ENCODE measurements at places on chromosomes 7 and 10. TPM values are rescaled to one million over a fixed set of nuclear protein-coding genes. Genes with fewer than 3 reads are reported as not detected.

SMIM30 gene
- polyA plus RNA-seq: 81.8 TPM

ACSM6 gene
- polyA plus RNA-seq: 0.33 TPM

KIAA1549 gene
- 15.3 TPM for polyA plus RNA-seq

MUC12 gene
- 0.02 TPM for polyA plus RNA-seq

AKR1C2 gene
- 7.5 TPM for polyA plus RNA-seq

EIF3A gene
- polyA plus RNA-seq: 197 TPM

GSTO2 gene
- polyA plus RNA-seq: 32.9 TPM

TFR2 gene
- 0.95 TPM for polyA plus RNA-seq

DDC gene
- 86.3 TPM for polyA plus RNA-seq

LRRC18 gene
- 0.24 TPM for polyA plus RNA-seq

DNA sequence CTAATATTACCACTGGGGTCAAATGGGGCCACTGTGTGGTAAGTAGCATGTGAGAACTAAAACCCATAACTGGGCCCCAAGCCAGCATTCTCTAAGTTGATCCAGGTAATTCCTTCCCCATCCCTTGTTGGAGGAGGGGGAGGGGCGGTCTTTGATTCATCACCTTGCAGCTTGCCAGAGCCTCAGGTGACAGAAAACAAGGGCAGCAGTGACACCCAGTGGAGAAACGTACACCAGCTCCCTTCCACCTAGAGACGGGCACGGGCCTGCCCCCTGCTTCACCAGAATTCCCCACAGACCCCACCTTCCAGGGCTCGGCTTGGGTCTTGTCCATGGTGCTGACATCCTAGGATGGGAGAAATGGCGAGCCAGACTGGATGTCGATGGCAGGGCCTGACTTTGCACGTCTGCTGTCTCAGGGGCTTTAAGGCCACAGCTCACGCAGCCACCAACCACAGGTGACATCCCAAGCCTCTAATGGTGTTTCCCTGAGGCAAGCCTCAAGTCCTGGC, 102.0 kb downstream of the STRA8 start:
- peak; percentile 73 for DNase-seq

GRCh38 chr7:73828107-73828803, 2.5 kb upstream of the CLDN4 start:
- no peak for DNase-seq

GRCh38 chr7:42907316-42907715, 4.6 kb downstream of the C7orf25 start:
- DNase-seq: no peak

DNA sequence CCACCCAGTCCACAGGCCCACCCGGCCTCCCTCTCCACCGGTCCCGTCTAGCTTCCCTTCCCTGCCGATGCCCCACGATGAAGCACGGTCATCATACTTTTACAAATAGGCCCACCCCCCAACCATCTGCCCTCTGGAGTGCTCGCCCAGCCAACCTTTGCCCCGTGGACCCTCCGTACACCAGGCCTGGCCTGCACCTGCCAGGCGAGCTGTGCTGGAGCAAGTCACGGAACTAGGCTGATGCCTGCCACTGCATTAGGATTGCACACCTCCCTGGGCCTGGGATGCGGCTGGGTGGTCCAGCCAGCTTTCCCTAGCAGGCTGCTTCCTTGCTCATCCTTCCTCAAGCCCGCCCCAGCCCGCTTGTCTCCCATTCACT, 44.7 kb downstream of the PPIF start:
- DNase-seq: no peak

DNA sequence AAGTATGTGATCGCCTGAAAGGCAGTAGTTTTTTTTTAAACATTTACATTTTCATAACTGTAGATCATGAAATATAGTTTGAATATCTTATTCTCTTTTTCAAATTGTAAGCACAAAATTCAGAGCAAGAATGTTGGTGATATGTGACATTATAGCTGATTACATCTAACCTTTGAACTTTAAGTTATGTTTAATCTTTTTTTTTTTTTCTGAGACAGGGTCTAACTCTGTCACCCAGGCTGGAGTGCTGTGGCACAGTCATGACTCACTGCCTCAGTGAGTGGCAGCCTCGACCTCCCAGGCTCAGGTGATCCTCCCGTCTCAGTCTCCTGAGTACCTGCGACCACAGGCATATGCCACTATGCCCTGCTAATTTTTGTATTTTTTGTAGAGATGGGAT, 278.7 kb upstream of the NEBL start:
- no peak for DNase-seq

DNA sequence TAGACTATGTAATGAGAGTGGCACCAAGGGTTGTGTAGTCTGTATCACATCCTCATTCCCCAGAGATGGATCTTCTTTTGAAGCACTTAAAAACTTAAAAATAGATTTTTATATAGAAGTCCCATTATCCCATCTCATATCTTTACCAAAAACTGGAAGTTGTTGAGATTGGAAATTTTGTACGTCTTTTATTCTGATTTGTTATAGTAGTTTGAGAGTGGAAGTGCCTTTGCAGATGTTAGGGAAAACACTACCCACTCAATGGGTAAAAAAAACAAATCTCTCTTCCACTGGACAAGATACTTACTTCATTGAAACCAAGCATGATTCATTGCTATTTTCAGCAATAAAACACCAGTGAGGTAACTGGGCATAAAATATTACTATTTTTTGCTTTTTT, 184.4 kb downstream of the MACC1 start:
- no peak for DNase-seq

GRCh38 chr7:19713676-19714075, 4.8 kb upstream of the POLR1F start:
- DNase-seq: peak; percentile 4

GRCh38 chr10:75202321-75203045, 8.1 kb upstream of the VDAC2 start:
- DNase-seq: no peak

GRCh38 chr7:151930026-151930653, 26.1 kb upstream of the GALNTL5 start:
- no peak for DNase-seq

- no peak for DNase-seq
Measured at GRCh38 chr10:89242840-89243568, 8.6 kb downstream of the LIPA start.

- no peak for DNase-seq
Measured at GRCh38 chr7:26487780-26488515, 196.3 kb downstream of the SNX10 start.

GRCh38 chr10:61944410-61945147, 43.1 kb downstream of the ARID5B start:
- DNase-seq: no peak

- no peak for DNase-seq
Measured at GRCh38 chr10:5971315-5971832, 6.0 kb downstream of the IL15RA start.

DNA sequence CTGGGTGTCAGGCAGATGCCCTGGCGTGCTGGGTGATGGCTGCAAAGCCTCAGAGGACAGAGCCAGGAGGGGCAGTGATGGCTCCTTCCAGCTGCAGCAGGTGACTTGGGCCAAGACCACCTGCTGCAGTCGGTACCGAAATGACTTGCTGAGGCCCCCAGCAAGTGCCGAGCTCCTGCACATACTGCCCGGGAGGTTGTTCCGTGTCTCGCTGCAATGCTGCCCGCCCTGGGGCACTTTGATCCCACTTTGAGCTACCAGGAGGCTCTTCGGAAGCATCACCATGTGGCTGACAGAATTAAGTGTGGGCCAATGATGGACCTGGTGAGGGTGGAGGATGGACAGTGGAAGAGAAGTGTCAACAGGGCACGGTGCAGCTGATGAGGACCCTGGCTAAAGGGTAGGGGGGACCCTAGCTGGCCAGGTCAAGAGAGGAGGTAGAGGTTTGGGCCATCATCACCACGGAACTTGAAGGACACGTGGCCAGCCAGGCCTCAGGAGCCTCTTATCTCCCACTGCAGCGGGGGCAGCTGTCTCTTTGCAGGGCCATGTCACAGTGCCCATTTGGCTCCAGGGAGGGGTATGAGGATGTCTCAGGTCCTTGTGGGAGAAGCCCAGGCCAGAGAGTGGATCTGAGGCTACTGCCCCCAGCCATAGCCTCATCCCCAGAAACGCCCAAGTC, 51.1 kb upstream of the NANOS1 start:
- no peak for DNase-seq

DNA sequence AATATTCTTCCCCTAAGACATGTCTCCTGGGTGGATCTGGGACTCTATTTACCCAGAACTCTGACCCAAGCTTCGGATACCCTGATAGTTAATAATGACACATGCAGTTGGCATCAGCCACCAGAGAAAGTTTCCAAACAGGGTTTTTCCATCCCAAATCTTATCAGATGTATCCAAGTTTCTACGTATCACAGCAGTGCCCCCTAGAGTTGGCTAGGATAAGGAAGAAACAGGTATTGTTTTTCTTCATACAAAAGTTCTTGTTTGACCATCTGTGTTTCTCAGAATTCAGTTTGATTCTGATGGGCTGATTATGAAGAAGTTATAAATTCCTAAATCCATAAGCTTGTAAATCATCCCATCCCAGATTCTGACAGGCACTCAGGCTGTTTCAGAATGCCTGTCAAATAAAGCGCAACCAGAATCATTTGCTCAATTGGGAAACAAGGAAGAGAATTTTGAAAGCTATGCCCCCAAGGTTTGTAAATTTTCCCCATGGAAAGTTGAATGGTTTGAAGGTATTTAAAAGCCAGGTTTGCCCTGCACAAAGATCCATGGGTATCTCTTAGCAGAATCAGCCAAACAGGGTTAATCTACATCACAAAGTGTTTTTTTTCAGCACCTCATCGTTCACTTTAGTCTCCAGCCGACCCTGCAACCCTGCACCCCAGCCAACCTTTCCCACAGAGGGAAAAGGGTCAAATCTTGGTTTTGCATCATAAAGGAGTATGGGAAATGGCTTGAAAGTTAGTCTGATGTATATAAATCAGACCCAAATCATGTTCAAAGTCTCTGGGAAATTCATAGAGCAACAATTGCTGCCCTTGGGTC, 47.4 kb downstream of the NRAP start:
- DNase-seq: no peak

GRCh38 chr7:43577485-43577951, 5.4 kb upstream of the STK17A start:
- DNase-seq: no peak

GRCh38 chr7:56028942-56029630, 22.2 kb downstream of the PSPH start:
- no peak for DNase-seq

DNA sequence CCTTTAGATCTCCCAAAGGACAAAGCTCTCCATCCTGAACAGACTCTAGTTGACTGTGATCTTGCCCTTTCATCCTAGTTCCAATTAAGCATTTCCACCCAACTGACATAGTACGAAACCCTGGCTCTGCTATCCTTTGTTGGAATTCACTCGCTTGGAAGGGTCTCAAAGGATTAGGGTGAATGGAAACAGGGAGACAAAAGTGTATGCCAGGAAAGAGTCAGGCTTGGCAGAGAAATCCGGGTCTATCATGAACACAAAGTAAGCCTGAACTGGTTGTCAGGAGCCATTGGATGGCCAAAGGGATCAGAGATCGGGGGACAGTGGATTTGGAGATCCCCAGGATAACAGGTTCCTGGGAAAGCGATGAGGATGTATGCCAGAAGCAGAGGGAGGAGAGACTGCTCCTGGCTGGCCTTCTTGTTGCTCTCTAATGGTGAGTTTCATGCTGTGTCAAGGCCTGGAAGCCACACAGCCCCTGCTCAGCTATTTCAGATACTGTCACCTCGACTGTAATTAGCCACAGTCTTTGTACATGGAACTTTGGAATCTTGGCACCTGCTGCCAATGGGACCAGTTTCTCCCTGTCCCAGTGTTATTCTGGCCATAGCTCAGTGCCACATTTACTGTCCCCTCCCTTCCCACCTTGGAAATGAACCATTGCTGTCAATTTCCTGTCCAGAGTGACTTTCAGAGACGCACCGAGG, 1168.7 kb upstream of the AUTS2 start:
- no peak for DNase-seq

DNA sequence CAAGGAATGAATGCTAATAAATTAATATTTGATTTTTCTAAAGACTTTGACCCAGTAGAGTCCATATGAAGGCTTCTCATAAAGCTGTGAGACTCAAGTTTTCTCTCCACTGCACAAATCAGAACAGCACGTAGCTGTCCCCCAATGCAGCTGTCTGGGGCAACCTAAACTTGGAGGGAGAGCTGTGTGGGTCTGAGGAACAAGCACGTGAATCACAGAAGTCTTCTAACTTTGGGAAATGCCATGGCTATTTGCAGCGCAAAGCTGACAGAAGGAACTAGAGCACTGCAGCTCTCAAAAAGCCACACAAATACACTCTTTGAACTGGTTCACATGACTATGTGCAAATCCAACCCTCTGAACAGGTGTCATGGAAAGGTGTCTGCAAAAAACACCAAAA, 47.9 kb downstream of the COL1A2 start:
- DNase-seq: no peak

- DNase-seq: no peak
Measured at GRCh38 chr10:122541541-122542002, 19.0 kb upstream of the DMBT1 start.

DNA sequence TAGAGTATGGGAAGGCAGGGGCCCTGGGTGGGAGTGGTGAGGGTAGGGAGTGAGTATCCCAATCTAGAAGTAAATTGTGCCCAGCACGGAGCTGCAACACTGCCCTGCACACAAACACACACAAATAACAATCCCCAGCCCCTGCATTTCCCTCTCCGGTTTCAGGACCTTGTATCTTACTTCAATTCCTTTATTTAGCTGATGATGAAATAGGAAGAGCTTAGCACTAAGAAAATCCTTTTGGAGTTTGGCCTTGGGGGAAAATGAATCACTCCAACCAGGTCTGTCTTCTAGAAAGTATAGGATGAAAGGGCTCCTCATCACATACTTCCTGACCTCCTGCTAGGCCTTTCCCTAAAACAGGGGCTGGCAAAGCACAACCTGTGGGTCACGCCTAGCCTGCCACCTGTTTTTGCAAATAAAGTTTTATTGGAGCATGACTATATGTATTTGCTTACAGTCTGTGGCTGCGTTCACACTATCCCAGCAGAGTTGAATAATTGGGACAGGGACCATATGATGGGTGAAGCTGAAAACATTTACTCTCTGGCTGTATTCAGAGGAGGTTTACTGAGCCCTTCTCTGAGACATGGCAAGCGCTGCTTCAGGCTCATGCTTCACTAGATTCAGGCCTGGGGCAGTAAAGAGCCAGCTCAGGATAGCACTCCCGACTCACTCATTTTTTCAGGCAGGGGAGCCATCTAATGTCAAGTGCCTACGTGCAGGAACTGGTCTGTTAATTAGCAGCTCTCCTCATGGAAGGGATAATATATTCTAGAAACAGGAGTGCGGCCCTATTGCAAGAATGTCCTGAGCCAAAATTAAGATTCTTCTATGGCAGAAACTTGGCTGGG, 111.0 kb downstream of the EGFR start:
- no peak for DNase-seq

- DNase-seq: no peak
Measured at GRCh38 chr7:6576024-6576866, 1.0 kb upstream of the ZDHHC4 start.
